ENCODE measurements at places on chromosomes 6 and 20. TPM values are rescaled to one million over a fixed set of nuclear protein-coding genes. Genes with fewer than 3 reads are reported as not detected.

The CCHCR1 gene
- 18.1 TPM for total RNA-seq

The MOG gene
- not detected for total RNA-seq

The POM121L2 gene
- not detected for total RNA-seq

The VPS16 gene
- 51.6 TPM for total RNA-seq

The GABRR2 gene
- 0.14 TPM for total RNA-seq
